ENCODE measurements at places on chromosomes 1 and 21.

DNA sequence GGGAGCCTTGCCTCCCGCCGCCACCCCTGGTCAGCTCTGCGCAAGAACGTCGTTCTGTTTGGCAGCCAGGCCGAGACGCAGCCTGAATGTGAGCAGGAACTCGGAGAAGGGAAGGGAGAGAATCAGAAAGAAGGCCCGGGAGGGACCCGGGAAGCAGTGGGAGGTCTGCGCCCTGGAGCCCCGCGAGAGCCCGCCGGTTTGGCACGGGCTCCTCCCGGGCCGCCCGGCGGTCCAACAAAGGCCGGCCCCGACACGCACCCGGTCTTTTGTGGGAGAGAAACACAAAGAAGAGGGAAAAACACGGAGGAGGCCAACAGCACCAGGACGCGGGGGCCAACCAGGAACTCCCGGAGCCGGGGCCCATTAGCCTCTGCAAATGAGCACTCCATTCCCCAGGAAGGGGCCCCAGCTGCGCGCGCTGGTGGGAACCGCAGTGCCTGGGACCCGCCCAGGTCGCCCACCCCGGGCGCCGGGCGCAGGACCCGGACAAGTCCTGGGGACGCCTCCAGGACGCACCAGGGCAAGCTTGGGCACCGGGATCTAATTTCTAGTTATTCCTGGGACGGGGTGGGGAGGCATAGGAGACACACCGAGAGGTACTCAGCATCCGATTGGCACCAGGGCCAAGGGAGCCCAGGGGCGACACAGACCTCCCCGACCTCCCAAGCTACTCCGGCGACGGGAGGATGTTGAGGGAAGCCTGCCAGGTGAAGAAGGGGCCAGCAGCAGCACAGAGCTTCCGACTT is 2.7 kb upstream of the OLIG2 start:
- DNase-seq: no peak

GRCh38 chr1:77544845-77545244 is 137.6 kb downstream of the ZZZ3 start:
- DNase-seq: no peak

GRCh38 chr1:19981507-19982312 is 2.3 kb upstream of the PLA2G2A start:
- DNase-seq: no peak

GRCh38 chr1:78491451-78492071 is 787 bp downstream of the PTGFR start:
- DNase-seq: peak; percentile 76

DNA sequence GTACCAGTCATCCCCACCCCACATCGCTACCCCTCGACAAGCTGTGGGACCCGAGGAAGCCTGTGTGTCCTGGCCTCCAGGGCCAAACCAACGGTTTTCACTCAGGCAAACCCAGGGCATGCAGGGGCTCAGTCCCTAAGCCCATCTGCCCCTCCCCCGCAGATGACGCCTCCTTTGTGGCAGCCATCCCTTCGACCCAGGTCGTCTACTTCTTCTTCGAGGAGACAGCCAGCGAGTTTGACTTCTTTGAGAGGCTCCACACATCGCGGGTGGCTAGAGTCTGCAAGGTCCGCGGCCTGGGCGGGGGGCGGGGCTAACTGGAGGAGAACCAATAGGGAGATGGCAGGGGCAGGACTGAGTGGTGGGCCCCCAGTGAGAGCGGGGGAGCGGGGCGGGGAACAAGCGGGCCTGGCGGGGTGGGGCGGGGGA is 7.4 kb downstream of the SEMA4A start:
- DNase-seq: peak; percentile 92

DNA sequence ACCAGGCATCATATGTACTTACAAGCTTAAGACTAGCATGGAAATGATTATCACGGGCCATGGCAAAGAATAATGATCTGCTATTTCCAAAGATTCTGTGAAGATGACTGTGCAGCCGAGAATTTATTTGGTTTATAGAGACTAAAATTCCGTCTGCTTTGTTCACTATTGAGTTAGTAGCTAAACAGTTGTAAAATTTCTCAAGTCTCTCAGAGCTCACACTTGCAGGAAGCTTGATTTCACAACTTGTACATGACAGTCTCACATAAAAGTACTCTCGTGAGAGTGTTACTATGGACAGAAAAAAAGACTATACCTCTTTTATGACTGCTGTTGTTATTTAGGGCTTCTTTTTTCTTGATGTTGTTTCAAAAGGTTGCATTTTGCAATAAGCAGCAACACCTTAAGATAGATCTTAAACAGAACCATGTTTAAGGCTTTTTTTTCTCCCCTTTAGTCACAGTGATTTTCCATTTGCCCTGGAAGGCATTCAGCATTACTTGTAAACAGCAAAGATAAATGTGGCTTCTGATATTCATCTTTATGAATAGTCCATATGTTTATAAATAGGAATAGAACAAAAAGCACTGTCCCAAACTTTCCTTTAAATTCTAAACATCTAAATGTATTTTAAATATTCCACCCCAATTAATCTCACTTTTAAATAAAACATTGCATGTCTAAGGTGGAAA is 24.8 kb downstream of the ST6GALNAC5 start:
- peak; percentile 39 for DNase-seq

- DNase-seq: no peak
These were observed 139.2 kb downstream of the CASZ1 start for GRCh38 chr1:10657088-10657847.

All from GM03348 (cell line).